ENCODE measurements at places on chromosomes 3 and 15.

GRCh38 chr15:101543026-101543390 is 53.5 kb upstream of the PCSK6 start:
- DNase-seq: no peak

GRCh38 chr3:14156201-14156600 is 22.2 kb downstream of the XPC start:
- no peak for DNase-seq

- no peak for DNase-seq
These were observed 11.4 kb downstream of the ACTC1 start for GRCh38 chr15:34783991-34784390.

DNA sequence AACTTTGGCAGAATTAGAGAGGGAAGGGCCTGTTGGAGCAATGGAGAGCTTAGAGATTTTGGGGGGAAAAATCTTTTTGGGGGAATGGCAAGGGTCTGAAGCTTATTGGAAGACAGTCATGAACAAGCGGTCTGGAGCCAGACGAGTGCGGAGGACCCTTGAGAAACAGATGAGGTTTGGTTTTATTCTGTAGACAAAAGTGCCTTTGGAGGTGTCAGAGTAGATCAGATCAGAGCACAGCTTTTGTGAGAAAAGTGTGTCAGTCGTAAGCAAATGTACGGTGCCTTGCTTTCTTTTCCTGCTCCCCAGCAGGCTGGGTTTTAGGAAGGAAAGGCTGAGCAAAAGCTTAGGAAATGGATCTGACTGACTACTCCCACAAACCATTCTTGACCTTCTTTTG is 236.8 kb upstream of the TPRG1 start:
- DNase-seq: no peak

DNA sequence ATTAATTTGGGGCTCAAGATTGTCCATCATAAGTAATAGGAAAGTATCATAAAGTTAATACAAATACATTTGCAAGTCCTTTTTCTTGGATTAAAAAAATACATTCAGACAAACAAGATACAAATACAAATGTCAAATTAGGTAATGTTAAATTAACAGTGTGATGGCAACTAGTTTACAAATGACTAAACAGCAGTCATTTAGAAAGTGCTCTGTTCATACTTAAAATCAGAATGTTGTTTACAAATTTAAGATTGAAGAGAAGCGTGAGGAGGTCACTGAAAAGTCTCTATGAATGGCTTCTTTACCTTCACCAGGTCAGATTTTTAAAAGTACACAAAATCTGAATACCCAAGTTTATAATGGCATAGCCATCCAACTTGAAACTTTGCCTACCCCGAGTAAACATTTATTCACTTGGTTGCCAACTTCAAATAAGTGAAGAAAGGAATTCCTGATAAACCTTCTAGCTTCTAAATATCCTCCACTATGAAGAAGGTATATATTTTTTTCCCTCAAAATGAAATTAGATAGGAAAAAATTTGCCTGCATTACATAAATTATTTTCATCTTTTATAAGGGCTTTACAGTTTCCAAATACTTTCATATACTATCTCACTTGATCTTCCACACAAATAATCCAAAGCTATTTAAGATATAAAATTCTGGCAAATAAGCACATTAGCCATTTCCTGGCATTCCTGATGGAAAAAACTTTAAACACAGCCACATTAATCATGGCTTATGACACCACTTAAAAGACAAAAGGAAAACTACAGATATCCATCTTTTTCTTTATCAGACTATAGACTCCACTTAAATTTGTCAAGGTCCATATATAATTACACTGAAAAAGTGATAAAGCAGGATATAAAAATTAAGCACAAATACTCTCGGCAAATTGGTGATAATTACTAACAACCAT is 11.5 kb upstream of the NEK10 start:
- no peak for DNase-seq

- no peak for DNase-seq
These were observed 1025.4 kb downstream of the SQOR start for GRCh38 chr15:46660096-46660842.

DNA sequence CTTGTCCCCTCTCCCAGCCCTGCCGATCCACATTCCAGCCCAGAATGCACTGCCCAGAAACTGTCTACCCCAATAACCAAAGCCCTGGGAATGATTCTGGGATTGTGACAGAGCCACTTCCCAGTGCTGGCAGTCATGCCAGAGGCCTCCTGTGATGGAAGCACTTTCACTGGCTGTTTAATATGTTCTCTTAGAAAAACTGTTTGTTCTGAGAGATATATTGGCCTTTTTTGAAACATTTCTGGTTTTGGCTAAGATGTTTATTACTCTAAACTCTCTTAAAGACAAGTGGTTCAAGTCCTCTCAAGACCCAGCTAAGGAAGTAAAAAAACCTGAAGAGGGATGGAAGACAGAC is 74.0 kb upstream of the HACD2 start:
- no peak for DNase-seq

DNA sequence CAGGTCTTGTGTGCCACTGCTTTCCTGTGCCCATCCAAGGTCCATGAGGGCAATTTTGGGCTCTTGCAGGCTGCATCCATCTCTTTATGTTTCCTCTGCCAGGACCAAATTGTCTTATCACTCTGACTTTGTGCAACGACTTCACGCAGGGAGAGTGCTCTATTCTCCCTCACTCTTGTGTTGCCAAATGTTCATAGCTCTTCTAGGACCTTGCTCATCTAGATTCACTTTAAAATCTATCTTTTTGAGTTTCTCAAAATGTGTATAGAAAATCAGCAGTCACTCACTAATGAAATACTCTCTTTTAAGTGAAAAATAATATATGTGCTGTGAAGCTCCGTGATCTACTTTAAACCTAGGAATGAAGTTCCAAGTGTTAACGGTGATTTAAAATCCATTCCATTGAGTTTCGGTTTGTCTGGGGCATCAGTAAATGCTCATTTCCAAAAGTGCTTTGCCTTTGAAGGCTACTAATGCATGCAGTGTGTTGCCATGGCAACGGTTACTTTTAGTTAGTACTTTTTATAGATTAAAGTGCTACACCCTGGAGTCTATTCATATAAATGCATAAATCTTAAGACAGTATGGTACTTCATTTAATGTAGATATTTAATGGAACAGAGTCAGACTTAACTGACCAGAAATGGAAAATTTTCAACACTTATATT is 46.6 kb upstream of the GOLGA8J start:
- DNase-seq: no peak

- no peak for DNase-seq
These were observed 144.0 kb downstream of the AQP9 start for GRCh38 chr15:58282060-58282708.

GRCh38 chr15:38414357-38414756 is 39.6 kb upstream of the FAM98B start:
- DNase-seq: no peak

DNA sequence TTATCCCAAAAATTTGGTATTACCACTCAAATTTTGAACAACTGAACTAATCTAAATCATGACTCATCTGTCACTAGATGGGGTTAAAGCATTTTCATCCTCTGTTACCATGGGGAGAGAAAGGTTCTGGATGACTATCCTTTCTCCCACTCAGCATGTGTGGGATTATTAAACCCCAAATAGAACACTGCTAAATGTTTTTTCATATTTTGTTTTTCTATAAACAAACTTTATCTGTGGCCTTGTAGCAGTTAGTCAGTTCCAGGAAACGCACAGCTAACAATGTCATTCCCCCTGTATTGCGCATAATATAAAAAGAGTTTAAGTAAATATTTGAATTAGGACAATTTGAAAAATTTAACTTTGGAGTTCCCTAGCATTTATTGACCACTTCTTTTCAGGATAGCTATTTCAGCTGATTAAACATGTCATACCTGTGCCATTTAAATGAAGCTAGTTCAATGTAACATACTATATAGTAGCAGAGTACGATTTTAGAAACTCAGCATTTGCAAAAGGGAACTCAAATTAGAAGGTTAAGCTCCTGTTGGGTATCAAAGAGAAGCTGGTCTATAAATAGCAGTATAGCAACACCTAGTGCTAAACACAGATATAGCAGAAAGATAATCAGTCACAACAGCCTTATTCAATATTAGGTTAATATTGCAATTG is 9.2 kb upstream of the TMEM212 start:
- DNase-seq: peak; percentile 12

GRCh38 chr3:33174095-33174494 is 44.5 kb downstream of the SUSD5 start:
- DNase-seq: no peak

GRCh38 chr3:54066253-54066652 is 56.1 kb upstream of the CACNA2D3 start:
- DNase-seq: no peak

GRCh38 chr3:67291287-67292252 is 293.5 kb downstream of the KBTBD8 start:
- no peak for DNase-seq

DNA sequence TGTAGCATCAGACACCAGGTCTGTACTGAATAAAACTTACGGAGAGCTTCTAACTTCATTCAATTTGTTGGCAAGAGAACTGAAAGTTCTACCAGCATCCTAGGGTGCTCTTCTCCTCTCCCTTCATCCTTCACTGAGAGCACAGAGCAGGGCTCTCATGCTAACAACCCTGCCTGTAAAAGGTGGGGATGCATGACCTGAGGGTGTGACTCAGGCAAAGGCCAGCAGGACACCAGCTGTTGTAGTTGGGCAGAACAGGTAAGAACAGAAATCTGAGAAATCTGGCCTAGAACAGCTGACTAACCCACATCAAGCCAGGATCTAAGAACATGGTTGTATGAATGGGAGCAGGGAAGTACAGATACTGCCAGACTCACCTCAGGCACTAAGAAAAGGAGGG is 64.2 kb downstream of the MYLK start:
- no peak for DNase-seq

- peak; percentile 54 for DNase-seq
These were observed 296.3 kb downstream of the UACA start for GRCh38 chr15:70466895-70467529.

GRCh38 chr3:139935866-139936817 is 1.2 kb downstream of the CLSTN2 start:
- DNase-seq: no peak

DNA sequence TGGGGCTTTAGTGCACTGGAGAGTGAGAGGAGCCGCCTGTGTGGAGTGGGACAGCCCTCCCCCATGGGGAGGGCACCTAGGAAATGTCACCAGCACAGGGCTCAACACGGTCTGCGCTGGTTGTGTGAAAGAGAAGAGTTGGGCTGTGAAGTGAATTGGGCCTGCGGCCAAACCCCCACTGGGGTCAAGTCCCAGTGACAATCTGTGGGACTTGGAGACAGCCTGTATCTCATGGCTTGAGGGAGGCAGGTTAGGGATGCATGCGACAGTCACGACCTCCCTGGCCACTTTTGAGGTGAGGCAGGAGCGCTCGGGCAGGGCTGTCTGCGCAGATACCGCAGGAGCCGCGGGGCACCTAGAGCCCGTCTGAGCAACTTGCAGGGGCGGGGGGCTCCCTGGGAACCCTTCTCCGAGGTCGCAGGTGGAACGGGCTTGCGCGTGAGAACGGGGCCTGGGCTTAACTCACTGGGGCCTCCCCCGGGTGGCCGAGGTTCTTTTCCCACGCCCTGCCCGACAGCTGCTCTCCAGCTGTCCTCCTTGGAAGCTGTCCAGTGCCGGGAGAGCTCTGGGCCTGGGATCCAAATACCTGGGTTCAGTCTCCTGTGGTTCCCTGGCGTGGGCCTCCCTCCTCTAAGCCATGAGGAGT is 77.4 kb downstream of the SNRK start:
- no peak for DNase-seq

DNA sequence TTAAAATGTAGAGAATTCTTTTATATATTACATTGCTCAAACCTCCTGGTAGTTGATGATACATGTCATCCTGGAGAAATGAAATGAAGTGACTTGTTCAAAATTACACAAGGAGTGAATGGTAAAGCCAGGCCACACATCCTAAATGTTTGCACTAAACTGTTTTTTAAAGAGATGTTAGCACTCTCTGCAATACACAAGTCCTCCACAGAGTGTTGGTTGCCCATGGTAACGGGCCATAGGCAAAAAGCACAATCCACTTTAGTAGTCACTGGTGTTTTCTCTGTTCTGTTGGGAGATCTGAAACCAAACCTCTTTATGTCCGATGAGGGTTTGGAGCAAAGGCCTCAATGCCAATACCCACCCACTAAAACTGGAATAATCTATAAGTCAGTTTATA is 907.4 kb downstream of the NTRK3 start:
- no peak for DNase-seq

DNA sequence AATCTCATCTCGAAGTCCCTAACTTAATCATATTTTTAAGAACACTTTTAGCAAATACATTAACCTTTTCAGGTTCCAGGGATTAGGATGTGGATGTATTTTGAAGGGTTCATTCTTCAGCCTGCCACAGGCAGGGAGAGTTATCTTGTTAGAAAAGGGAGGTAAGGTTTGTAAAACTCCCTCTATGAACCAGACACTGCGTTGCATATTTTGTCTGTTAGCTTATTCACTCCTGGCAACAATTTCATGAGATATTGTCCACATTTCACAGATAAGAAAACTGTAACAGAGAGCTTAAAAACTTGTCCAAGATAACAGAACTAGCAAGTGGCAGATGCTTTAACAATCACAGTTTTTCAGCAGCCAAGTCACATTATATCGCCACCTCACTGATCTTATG is 155.4 kb downstream of the DIPK2A start:
- DNase-seq: no peak

GRCh38 chr3:4656059-4656458 is 162.9 kb downstream of the ITPR1 start:
- no peak for DNase-seq

- DNase-seq: no peak
These were observed 145.1 kb downstream of the LPP start for GRCh38 chr3:188299068-188299467.

- DNase-seq: no peak
These were observed 130.2 kb upstream of the LMOD3 start for GRCh38 chr3:69252631-69253030.

DNA sequence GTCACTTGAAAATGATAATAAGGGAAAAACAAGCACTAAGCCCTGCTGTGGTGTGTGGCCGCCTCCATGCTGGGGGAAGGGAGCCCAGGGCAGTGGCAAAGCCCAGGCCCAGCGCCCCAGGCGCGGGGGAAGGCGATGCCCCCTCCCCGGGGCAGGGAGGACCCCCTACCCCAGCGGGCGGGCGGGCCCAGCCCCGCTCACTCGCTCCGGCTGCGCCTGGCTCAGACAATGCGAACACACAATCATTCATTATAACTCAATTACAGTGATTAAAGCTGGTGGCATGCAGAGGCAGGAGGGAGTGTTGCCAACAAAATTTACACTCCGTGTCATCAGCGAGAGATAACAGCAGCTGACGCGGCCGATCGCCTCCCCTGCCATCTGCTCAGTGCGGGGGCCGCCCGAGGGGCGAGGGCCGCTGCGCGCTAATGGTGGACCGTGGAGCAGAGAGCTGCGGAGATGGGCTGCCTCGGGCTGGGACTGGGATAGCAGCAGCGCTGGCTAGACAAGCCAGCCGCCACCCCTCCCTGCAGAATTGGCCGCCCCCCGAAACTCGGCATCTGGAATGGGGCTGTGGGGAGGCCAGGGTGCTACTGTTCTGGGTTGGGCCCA is 64.1 kb downstream of the TLE3 start:
- no peak for DNase-seq

- DNase-seq: peak; percentile 51
These were observed 209.2 kb upstream of the ZPLD1 start for GRCh38 chr3:102225407-102226132.

- DNase-seq: no peak
These were observed 326.4 kb upstream of the TRIM42 start for GRCh38 chr3:140351466-140351865.
